Activated T-cell treated with anti-CD3 and anti-CD28 coated beads for 24 hours (primary cell): ENCODE measurements at places on chromosomes 6 and 20.

DNA sequence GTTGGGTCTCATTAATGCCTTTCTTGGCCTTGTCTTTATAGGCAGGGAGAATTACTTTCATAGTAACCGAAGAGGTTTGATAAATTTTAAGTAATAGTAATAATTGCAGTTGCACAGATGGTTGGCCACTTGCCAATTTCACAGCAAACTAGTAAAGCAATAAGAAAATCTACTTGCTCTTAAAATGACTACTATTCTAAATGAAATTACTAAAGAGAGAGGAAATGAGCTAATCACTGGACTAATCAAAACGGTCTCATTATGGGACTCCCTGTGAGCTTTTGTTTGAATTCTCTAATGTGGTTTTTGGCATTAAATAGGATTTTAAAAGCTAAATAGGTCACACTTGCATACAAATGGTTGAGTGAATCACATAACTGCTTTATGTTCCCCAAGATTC, 227.4 kb upstream of the PLN start:
- no peak for DNase-seq

DNA sequence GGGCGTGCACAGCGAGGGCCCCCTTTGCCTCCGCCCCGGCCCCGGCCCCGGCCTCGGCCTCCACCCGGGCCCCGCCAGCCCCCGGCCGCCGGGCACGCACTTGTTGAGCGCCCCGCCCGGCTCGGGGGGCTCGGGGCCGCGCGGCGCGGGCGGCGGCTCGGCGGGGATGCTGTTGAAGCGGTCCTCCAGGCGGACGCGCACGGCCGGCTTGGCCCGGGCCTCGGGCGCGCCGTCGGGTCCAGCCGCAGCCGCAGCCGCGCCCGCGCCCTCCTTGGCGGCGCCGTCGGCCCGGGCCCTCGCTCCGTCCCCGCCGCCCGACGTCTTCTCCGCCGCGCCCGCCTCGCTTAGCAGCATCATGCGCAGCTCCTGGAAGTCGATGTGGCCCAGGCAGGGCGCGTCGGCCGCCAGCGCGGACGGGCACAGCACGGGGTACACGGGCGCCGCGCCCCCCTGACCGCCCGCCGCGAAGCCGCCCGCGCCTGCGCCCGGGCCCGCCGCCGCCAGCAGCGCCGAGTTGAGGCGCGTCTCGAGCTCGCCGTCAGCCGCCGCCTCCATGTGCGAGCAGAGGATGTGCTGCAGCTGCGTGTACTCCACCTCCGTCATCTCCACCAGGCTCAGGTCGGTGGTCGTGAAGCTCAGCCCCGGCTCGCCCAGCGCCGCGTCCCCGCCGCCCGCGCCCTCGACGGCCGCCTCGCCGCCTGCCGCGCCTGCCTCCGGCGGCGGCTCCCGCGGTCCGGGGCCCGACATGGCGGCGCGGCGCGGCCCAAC, 514 bp downstream of the TCFL5 start:
- peak; percentile 24 for DNase-seq

- DNase-seq: no peak
These were observed 13.9 kb upstream of the GCNT2 start for GRCh38 chr6:10507298-10507697.

- DNase-seq: no peak
These were observed 886 bp downstream of the ROMO1 start for GRCh38 chr20:35699957-35700624.

DNA sequence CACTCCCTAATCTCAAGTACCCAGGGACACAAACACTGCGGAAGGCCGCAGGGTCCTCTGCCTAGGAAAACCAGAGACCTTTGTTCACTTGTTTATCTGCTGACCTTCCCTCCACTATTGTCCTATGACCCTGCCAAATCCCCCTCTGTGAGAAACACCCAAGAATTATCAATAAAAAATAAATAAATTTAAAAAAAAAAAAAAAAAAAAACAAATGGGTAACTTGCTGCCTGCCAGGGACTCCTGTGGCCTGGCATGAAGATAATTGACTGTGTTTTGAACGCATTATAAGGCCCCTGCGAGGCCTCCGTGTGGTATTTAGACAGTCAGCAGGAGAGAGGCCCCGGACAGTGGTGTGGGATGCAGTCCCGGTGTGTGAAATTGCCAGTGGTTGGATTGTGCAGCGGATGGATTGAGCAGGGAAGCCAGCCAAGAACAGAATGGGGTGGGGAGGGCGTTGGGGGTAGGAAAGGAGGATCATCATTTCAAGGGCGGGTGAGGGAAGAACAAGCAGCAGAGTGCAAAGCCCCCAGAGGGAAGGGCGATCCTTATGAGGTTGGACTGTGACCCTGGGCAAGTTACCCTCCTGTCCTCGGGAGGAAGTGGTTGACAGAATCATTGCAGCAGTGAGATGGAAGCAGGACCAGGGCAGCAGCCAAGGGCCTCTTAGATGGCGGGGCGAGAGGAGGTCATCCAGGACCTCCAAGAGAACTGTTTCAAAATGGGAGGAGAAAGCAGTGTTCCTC, 43.3 kb downstream of the PPARD start:
- DNase-seq: no peak

DNA sequence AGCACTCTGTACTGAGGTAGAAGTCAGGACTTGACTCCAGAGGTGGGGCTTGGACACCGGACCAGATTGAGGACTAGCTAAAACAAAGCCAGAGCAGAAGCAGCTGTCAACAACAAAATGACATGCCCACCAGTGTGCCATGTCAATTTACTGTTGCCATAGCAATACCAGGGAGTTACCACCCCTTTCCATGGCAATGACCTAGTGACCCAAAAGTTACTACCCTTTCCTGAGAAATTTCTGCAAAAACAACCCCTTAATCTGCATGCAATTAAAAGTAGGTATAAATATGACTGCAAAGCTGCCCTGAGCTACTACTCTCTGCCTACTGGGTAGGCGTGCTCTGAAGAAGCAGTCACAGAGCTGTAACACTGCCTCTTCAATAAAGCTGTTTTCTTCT, 21.0 kb downstream of the MAP3K5 start:
- no peak for DNase-seq

GRCh38 chr6:116444092-116444491, 17.1 kb upstream of the CALHM6 start:
- no peak for DNase-seq

DNA sequence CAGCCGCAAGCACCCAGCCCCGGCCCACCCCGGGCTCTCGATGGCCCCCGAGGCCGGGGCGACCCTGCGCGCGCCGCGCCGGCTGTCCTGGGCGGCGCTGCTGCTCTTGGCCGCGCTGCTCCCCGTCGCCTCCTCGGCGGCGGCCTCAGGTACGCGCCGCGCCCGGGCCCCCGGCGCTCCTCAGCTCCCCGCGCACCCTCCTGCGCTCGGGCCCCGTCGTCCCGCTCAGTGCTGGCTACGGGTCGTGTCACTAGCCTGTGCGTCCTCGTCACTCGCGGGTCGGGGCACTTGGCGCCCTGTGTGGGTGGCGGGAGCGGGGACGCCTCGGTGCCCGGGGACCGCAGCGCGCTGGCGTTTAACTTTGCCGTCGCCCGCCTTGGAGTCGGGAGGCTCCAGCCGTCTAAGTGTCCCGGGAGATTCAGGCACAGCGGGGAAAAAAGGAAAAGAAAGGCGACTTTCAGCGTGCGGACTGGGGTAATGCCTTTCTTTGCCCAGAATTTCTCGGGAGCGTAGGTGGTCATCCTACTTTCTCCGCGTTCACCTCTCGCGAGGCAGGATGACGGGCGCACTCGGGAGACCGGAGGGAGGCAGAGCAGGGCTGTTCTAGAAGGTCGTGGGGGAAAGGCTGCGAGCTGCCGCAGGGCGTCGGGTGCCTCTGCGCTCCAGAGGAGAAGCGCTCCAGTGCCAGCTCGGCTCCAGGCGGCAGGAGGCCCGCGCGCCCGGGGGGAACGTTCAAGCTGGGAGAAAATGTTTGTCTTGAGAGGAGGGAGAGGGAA, 545 bp downstream of the FNDC1 start:
- no peak for DNase-seq

DNA sequence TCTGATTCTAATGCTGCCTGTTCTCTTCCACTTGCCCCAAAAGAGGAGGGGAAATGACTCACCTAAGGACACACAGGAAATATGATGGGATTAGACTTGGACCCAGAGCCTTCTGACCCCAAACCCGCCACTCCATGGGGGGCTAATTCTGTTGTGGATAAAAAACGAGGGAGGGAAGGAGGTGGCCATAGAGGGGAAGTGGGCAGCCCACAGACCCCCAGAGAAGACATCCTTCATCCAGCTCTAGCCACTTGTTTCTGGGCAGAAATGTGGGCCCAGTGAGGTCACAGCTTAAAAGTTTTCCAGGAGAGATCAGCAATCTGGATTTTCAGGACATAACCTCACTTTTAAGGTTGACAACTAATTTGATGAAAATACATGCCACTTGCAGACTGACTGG, 202.1 kb downstream of the ANKRD60 start:
- no peak for DNase-seq

GRCh38 chr20:51388227-51388626, 154.3 kb downstream of the NFATC2 start:
- no peak for DNase-seq

DNA sequence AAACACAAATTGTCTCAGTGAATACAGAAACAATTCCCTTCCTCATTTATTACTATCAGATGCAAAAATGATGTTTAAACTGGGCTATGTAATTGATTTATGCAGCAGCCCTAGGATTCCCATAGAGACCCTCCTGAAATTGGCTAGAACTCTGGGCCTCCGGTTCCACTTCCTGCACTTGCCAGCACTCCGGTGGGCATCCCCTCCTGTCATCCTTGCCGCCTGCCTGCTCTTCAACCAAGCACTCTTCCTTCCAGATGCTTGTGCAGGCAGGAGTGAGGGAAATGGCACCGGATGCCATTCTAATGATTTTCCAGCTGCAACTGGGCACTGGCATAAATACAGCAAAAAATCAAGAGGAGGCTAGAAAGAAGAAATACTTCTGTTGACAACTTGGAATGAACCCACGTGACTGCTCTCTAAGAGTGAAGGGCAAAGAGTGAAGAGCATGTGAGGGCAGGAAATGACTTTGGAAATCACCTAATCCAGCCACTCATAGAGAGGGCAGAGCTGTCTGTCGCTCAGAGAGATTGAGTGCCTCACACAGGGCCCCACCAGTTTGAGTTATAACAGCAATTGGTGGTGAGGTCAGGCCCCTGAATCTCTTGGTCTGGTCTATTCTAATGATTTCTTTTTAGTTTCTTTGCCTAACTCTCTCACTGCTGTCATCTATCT, 3.7 kb upstream of the NEDD9 start:
- no peak for DNase-seq

DNA sequence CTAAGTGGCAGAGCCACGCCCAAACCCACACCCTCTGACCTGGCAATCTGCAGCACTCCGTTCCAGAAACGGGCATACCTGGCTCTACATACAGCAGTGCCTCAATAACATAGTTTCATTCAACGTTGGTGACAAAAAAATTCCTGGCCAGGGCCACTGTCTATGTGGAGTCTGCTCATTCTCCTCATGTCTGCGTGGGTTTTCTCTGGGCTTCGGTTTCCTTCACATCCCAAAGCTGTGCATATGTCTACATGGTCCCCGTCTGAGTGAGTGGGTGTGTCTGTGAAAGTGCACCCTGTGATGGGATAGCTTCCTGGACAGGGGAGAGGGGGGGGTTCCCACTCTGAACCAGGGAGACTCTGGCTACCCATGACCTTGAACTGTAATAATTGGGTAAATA, 2.1 kb downstream of the KIAA0319 start:
- DNase-seq: no peak

- no peak for DNase-seq
These were observed 93.5 kb downstream of the ADGRG6 start for GRCh38 chr6:142395266-142395665.

DNA sequence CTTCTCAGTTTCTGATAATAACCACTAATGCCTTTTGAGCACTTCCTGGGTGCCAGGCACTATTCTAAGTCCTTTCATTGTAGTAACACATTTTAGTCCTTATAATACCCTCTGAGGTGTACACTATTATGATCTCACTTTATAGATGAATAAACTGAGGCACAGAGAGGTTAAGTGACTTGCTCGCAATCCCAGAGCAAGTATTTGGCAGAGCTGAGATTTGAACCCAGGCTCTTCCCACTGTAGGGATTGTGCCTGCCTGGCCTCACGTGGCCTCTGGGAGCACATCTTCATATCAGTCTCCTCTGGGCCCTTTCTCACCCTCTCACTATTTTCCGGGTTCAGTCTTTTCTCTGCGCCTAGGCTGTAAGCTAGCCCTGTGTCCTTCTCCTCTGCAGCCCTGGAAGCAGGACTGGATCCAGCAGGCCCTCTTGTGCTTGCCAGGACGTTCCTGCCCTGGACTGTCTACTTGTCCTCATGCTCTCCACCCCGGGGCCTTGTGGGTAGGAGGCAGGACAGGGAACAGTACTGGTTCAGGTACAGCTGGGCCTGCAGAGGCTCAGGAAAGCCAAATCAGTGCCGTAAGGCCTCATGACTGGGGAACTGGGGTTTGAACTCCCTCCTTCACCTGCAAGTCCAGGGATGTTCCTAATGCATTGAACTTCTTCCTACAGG, 139.6 kb downstream of the VEGFA start:
- DNase-seq: no peak

- DNase-seq: no peak
These were observed 158.7 kb downstream of the SOX4 start for GRCh38 chr6:21752054-21752811.

DNA sequence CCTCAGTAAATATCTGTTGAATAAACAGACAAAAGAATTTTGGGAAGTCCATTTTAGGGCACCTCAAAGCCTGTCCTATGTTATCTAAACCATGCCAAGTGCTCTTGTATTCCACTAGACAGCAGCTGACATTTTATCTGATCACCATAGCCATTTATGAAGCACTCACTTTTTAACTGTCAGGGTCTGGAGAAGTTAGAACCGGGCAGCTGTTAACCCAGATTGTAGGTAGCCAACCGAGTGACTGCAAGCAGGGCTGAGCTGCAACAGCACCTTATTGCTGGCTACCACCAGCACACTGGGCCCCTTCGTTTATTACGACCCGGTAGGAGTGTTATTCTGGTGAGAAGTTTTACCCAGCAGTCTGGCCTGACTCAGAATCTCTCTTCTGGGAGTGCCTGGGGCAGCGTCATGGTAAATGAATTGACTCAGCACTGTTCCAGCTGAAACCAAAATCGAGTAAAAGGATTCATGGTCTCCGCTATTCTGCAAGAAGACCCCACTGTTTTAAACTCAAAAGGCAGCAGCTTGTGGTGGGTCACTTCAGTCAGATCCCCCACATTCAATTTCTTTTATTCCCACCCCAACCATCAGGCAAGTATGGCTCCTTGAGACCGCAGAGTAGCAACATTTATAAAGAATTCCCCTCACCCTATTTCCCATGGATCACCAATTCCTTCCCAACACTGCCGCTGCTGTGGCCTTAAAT, 1.7 kb downstream of the UBE2V1 start:
- peak; percentile 46 for DNase-seq

- DNase-seq: no peak
These were observed 148.9 kb downstream of the BCAS1 start for GRCh38 chr20:53921443-53921973.

GRCh38 chr20:21515300-21516179, 1.7 kb upstream of the NKX2-2 start:
- DNase-seq: no peak
